Effector CD8-positive, alpha-beta T cell (primary cell): ENCODE measurements at places on chromosomes 12 and 14.

- no peak for DNase-seq
Measured at GRCh38 chr12:48938805-48939204, 13.5 kb upstream of the FKBP11 start.

DNA sequence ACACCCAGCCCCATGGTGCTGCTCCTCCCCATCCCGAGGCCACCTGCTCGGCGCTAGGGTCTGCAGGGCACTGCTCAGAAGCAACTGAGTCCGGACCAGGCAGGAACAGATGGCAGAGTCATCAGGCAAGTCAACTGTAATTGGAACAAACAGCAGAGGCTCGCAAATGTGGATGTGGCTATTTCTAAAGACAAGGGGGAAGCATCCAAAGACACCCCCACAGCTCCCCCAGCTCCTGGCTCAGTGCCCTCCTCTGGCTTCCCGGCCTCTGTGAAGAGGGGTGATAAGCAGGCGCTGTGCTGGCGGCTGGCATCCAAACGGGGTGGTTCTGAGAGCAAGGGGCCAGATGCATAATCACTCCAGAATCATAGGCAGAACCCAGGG is 125.6 kb downstream of the PIWIL1 start:
- DNase-seq: no peak

- no peak for DNase-seq
Measured at GRCh38 chr14:102528431-102529170, 19.0 kb upstream of the ANKRD9 start.

GRCh38 chr12:12804432-12804886 is 8.7 kb upstream of the DDX47 start:
- DNase-seq: no peak

DNA sequence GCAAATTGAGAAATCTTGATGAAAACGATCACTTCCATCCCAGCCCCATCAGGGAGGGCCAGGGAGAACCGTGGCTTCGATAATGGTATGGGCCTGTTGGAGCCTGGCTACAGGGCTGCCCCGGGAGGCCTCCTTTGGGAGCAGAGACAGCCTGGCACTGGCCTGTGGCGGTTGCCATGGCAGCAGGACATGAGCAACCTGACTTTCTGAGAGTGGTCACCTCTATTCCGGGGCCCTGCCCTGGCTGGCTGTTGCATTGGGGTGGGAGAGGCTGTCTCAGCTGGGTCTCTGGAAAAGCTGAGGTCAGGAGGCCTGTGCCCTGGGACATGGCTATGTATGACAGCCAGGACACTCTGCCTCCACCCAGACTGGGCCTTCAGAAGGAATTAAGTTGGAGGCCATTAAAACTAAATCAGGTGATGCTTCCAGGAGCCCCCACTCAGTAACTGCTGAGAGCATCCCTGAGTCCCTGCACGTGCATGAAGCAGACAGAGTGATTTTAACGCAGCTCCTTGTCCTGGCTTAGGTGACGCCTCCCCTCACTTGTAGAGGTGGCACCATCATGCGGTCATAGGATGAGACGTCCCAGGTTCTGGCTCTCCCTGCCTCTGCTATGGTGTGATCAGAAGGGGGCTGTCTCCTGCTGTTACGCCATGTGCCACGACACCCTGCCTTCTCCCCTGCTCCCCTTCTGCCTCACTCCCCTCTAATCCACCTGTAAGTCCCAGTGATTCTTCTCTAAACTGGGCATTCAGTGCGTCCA is 126.3 kb downstream of the SLC25A47 start:
- DNase-seq: no peak

GRCh38 chr14:69036757-69037506 is 57.8 kb upstream of the ACTN1 start:
- DNase-seq: no peak

GRCh38 chr14:75084513-75084912 is 15.1 kb downstream of the ZC2HC1C start:
- DNase-seq: no peak

- DNase-seq: no peak
Measured at GRCh38 chr12:114166362-114166761, 200.2 kb upstream of the RBM19 start.

DNA sequence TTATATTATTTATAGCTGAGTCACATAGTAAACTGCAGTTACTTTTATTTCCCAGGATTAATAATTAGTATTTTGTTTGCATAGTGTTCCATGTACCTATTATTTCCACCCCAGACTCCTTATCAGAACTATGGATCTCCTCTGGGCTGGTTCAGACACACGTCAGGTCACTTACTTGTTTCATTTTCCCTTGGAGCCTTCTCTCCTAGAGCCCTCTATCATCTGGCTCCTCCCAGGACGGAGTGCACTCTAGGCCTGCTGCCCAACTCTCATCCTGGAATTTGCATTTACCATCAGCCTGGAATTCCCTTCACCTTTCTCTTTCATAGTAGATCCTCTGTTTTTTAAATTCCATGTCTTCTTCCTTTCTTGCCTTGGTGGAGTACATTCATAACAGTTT is 28.5 kb upstream of the GALNT16 start:
- DNase-seq: no peak

GRCh38 chr14:89400529-89400928 is 16.5 kb downstream of the FOXN3 start:
- no peak for DNase-seq

DNA sequence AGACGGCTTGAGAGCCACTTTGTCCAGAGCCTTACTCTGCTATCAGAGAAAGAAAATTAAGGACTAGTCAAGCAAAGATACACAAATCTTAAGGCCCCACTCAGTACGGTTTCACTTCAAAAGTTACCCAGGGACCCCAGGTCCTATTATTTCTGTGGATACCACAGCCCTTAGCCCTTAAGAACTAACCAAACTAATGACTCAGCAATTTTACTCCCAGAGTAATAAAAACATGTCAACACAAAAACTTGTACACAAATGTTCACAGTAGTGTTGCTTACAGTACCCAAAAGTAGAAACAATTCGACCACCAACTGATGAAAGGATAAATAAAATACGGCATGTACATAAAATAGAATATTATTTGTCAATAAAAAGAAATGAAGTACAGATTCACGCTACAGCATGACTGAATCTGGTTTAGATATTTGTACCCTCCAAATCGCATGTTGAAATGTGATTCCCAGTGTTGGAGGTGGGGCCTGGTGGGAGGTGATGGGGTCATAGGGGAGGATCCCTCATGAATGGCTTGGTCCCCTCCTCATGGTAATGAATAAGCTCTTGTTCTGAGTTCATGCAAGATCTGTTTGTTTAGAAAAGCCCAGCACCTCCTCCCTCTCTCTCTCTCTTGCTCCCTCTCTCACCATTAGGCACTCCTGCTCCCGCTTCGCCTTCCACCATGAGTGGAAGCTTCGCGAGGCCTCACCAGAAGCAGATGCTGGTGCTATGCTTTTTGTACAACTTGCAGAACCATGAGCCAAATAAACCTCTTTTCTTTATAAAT is 30.5 kb downstream of the AREL1 start:
- no peak for DNase-seq

DNA sequence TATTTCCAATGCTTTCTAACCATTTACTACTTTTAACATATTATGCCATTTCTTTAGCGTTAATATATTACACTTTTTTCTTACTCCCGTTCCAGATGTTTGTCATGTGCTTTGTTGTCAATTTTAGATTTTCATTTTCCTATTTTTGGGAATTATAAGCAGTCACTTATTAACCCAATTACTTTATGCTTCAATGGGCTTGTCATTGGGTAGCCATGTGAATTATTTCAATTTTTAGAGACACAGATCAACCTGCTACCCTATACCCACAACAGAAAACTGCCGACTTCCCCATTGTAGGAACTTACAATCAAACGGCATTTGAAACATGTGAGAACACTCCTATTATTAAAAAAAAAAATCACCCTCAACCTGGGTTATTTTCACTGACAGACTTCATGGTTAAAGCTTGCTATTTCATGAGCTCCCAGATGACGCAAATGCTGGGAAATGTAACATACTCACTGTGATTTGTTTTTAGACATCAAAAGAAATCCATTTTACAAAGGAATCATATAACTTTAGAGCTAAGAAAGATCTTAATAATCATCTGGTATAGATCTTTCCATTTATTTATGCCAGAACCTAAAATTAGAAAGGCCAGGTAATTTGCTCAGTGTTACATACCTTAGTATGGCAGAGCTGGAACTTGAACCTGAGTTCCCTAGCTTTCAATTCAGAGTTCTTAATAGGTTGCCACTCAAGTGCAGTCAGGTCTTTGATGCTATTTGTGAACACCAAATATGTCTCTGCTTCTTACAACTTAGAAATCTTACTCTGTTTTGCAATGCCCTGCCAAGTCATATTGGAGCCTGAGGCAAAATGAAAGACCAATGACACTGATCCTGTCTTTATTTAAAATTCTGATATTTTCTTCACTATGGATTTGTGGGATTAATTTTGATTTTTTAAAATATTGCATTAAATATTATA is 340.4 kb downstream of the RAD51B start:
- no peak for DNase-seq

GRCh38 chr14:87894920-87895319 is 98.1 kb downstream of the GALC start:
- DNase-seq: no peak

- DNase-seq: no peak
Measured at GRCh38 chr12:52267266-52267665, 7.2 kb upstream of the KRT86 start.

- DNase-seq: no peak
Measured at GRCh38 chr14:95953111-95953724, 76.6 kb downstream of the TUNAR start.

DNA sequence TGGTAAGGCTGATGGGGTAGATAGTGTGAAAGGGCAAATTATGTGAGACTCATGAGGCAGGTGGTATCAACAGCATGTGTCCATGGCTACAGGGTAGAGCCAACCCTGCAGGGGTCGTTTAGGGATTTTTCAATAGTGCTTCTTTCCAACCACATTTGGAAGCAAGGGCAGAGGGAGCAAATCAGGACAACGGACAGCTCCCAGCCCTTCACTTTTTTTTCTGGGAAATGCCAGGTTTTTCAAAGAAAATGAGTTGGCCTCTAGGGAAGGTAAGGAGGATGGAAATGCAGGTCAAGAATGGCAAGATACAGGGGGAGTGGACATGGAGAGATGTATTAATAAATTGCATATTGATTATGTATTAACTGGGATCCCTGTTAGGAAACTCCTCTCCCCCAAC is 4.9 kb upstream of the CMA1 start:
- DNase-seq: no peak

- no peak for DNase-seq
Measured at GRCh38 chr12:121325922-121326396, 26.3 kb downstream of the ANAPC5 start.

GRCh38 chr12:109305547-109305946 is 3.5 kb downstream of the FOXN4 start:
- DNase-seq: no peak

DNA sequence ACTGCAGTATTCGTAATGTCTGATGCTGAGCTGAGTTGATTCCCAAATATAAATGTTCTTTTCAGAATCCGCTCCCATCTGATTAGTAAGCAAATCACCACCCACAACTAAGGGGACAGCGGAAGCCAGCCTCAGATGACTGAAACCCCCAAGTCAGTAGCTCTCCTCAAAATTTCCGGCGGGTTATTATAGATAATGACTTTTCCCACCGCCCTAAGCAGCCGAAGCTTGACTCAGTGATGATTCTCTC is 469 bp upstream of the LRFN5 start:
- DNase-seq: no peak

DNA sequence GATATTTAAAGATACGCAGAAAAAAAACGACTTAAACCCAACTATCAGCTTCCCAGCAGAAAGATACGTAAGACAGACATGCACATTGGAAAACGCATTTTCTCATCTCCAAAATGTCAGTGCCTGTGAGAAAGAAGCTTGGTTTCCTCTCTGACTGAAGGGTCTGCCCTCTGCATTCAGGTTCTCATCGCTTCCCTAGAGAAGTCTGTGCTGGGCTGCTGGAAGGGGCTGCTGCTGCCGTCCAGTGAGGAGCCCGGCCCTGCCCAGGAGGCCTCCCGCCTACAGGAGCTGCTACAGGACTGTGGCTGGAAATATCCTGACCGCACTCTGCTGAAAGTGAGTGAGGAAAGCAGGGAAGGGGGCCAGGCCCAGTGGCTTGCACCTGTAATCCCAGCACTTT is 4.7 kb upstream of the PFDN5 start:
- no peak for DNase-seq

DNA sequence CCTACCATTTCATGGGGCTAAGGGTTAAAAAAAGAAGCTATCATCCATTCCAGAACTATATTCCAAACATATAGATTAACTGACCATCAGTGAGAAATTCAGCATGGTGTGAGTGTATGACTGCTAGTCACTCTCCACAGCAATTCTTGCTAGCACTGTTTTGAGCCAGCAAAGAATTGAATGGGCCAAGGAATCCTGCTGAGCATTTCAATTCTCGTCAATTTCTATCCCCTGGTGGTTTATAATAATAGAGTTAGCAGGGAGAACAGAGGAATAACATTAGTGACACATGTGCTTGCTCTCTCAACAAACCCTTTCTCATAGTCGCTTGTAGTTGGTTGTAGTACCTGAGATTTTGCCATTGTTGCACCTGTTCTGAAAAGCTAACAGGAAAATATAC is 7.2 kb downstream of the MBIP start:
- DNase-seq: no peak

- DNase-seq: no peak
Measured at GRCh38 chr12:81077686-81078441, at the start of gene ACSS3. Gene ACSS3, plus strand, starts transcription at chr12:81078079. Its CDS starts 42 bp downstream, at chr12:81078121.

GRCh38 chr14:55102141-55102621 is 26.9 kb upstream of the LGALS3 start:
- no peak for DNase-seq

DNA sequence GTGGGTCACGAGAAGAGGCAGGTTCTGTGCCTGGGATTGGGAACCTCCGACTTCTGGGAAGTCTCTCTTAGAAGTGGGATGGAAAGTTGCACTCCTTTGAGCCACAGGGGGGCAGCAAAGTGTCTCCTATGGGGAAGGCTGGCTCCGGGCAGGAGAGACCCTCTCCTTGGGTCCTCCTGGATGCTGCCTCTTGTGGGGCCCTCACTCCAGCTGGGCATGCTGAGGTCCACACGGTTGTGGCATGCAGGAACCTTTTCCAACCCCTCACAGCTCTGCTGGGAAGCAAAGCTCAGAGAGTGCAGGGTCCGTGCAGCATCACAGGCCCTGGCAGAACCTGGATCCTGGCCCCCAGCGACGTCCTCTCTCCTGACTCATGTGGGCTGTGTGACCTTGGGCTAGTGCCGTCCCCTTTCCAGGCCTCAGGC is 17.4 kb downstream of the SDSL start:
- no peak for DNase-seq

GRCh38 chr14:60975551-60975950 is 5.3 kb downstream of the TRMT5 start:
- no peak for DNase-seq

DNA sequence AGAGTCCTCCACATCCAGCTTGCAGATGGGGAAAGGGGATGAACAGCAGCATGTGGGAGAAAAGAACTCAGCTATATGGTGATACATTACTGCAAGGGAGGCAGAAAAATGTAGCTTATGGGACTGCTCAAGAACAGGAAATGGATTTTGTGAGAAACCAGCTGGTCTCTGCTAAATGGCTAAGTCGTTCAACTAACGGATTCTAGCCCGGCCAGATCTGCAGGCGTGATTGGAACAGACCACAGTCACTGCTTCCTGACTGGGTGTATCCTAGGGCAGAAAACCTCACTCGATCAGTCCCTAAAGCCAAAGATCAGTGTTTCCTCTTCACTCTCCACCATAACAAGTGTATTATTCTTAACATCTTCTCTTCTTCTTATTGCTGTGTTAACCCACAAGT is 8.1 kb upstream of the PTGDR start:
- no peak for DNase-seq

GRCh38 chr12:23209793-23210192 is 584.8 kb downstream of the ETNK1 start:
- no peak for DNase-seq
